GM19239 (cell line): ENCODE measurements at places on chromosomes 11 and 22.

- no peak for DNase-seq
Measured at GRCh38 chr22:19942157-19943081, 801 bp upstream of the TXNRD2 start.

- no peak for DNase-seq
Measured at GRCh38 chr11:68345776-68346461, 33.5 kb downstream of the LRP5 start.

DNA sequence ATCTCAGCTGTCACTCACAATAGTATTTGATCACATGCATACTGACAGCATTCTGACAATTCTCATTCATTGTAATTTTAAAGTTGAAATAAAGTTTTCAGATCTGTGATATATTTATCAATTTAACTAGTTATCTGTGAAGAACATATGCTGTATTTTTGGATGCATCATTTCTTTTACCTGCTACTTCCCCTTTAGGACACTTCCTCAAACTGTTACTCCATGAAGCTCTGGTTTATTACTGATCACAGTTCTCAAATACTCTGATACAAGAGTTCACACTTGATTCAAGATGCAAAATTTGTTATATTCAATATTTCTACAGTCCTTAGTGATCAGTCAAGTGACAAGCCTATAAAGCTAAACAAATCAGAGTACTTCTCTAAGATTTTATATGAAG, 1655.2 kb downstream of the LRRC4C start:
- DNase-seq = no peak

- DNase-seq = no peak
Measured at GRCh38 chr11:74522776-74523175, 29.3 kb upstream of the LIPT2 start.

- no peak for DNase-seq
Measured at GRCh38 chr11:111932611-111932950, 4.6 kb upstream of the DIXDC1 start.

- no peak for DNase-seq
Measured at GRCh38 chr11:73969991-73970800, 12.4 kb downstream of the UCP2 start.

DNA sequence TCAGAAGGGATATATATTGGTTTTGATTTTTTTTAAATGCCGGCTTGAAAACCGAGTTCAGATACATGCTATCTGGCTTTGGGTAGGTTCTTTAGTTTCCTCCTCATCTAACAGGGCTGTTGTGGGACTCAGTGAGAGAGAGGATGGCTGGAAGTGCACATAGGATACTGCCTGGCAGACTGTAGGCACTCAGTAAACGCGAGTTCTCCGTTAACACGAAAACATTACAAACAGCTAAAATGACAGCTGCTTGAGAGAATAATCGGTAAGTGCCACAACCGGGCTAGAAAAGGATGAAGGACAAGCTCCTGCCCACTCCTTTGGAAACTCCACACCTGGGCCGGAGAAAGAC, 369 bp downstream of the XRRA1 start:
- DNase-seq = no peak

GRCh38 chr11:1438967-1439330, 47.6 kb downstream of the MOB2 start:
- no peak for DNase-seq

DNA sequence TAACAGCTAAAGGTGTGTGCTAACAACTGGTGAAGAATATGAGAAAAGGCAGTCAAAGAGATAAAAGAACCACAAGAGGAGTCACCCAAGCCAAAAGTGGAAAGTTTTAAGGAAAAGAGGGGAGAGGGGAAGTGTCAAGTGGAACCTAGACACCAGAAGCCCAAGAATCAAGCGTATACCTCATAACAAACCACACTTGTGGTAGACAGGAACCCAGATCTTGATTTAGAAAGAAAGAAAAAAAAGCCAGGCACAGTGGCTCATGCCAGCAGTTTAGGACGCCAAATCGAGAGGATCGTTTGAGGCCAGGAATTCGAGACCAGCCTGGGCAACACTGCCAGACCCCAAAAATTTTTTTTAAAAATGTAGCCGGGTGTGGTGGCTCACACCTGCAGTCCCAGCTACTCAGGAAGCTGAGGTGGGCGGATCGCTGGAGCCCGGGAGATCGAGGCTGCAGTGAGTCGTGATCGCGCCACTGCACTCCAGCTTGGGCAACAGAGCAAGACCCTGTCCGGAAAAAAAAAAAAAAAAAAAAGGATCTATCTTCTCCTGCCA, 877 bp downstream of the SLC25A17 start:
- DNase-seq = no peak

GRCh38 chr11:12289667-12290476, 87.5 kb upstream of the PARVA start:
- no peak for DNase-seq

- no peak for DNase-seq
Measured at GRCh38 chr11:78731027-78731426, 156.4 kb upstream of the NARS2 start.

GRCh38 chr11:112518371-112518770, 257.7 kb upstream of the PLET1 start:
- DNase-seq = no peak

DNA sequence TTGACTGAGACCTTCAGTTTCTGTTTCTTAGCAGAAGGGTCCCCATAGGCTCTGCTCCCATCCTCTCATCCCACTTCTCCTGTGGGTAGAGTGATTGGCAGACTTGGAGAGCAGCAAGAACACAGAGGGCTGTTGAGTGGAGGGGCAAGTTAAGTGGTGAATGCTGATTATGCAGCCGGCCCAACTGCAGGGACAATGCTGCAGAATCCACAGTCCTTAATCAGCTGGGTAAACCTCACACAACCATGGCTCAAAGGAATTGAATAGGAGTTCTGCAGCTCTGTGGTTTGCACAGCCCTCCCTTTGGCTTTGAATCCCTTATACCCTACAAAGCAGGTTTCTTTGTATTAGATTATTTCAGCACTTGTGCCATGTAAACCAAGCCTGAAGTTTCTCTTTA, 161.1 kb downstream of the NAV2 start:
- no peak for DNase-seq

DNA sequence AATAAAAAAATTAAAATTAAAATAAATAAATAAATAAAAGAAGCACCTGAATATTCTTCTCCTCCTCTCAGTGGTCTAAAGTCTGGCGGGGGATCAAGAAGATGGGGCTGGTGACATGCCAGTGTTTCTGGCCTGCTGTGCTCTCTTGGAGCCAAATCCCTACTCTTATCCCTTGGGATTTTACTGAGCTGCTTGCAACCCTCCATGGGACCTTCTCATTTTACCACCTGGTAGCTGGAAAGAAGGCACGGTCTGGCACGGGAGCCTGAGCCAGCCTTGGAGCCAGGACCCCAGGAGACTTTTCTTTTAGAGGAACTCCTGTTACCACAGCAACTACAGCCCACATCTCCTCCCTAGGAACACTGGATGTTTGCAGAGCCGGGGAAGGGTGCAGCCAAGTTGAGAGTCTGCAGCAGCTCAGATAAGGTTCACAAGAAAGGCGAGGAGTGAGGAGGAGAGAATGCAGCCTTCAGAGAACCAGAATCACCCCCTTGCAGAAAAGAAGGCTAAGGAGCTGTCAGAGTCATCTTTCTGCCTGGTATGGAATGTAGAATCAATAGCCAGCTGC, 21.4 kb downstream of the CD6 start:
- no peak for DNase-seq

GRCh38 chr22:16824716-16825687, at the start of gene XKR3:
Gene XKR3 (minus strand): TSS chr22:16825411. CDS start chr22:16808073, 17,338 bp downstream.
- DNase-seq = no peak

DNA sequence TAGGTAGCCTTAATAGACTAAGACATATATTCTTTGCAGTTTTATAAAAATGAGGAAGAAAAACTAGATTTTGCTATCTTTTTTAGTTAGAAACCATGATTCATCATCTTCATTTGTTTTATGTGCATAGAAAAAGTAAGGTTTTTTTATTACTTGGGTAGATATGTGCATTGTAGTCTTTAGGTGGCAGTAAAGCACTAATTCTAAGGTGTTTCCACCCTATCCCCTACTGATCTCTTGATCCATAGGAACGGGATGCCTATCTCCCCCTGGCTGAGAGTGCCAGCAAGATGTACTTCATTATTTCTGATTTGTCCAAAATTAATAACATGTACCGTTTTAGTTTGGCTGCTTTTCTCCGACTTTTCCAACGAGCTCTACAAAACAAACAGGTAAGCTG, 148.1 kb downstream of the DYNC2H1 start:
- no peak for DNase-seq

GRCh38 chr11:35031867-35032266, 107.1 kb upstream of the CD44 start:
- no peak for DNase-seq

GRCh38 chr11:37040921-37041320, 442.9 kb upstream of the RAG2 start:
- no peak for DNase-seq

DNA sequence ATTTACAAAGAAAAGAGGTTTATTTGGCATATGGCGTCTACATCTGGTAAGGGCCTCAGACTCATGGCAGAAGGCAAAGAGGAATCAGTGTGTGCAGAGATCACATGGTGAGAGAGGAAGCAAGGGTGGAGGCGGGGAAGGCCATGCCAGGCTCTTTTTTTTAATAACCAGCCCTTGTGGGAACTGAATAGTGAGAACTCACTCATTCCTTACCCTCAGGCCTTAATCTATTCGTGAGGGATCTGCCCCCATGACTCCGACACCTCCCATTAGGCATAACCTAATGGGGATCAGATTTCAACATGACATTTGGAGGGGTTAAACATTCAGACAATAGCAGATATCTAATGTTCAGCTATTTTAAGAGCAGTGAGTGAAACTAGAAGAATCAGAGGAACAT, 55.7 kb downstream of the ATM start:
- no peak for DNase-seq

- peak; percentile 48 for DNase-seq
Measured at GRCh38 chr11:63917692-63918506, 935 bp upstream of the RCOR2 start.

DNA sequence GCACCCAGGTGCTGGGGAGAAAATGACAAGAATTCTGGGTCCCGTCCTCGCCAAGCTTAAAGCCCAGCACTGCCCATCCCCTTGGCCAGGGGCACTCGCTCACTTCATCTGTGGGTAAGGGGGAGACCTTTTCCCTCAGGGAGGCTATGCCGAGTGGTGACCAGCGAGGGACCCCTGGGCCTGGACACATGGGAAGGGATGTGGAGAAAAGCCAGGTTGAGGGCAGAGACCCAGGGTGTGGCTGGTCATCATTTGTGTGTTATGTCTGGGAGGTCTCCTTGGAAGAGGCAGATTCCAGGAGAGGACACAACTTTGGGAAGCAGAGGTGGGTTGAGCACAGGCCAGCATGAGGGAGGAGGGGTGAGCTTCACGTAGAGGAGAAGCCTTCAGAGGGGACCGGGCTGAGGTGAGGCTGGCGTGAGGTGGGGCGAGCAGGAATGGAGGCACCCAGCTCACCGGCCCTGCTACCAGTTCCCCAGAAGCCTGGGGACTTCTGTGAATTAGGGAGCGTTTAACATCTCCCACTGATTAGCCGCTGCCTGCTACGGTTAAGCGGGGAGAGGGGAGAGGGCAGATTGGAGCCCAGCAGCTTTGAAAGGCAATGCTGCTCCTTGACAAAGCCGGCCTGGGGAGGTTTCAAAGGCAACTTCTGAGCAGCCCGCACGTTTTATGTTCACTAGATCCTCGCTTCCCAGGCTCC, 25.8 kb upstream of the NECTIN1 start:
- no peak for DNase-seq

DNA sequence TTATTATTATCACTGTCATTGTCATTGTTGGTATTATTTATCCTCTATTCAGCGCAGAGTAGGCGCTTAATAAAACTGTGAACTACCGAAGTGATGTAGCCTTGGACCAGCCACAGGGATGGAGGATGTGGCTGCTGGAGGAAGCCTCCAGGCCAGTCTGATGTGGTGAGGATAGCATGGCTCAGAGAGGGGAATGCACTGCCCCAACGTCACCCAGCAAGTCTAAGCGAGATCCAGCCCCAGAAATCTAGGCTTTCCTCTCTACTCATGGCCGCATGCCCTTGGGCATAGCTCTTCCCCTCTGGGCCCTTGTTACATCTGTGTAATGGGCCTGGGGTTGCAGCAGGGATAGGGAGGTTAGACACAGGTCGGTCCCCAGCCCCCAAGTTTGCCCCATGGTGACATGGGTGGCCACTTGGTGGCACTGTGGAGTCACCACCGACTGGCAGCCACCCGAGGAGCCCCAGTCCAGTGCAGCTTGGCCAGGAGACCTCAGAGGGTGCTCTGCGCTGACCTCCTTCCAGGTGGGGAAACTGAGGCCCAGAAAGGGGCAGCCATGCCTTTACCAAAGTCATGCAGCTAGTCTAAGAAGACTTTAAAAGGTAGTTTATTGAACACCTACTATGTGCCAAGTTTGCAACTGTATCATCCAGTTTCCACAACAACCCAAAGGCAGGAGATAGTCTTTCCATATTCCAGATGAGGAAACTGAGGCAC, 395.7 kb downstream of the MN1 start:
- DNase-seq = peak; percentile 25

DNA sequence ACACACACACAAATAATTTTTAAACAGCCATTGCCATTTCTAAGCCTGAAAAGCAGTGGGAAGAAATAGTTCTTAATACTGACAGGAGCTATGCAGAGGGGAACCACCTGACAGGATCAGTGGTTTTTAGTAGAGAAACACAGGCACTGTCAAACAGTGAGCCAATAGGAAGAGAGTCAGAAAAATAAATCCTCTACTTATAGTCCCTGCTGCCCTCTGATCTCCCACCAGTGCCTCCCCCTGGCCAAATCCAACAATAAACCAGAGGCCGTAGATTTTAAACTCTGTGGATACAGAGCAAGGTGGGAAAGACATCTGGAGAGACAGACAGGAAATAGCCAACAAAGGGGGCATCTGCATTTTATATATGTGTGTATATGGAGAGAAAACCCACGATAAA, 7.9 kb upstream of the OR56B4 start:
- no peak for DNase-seq

DNA sequence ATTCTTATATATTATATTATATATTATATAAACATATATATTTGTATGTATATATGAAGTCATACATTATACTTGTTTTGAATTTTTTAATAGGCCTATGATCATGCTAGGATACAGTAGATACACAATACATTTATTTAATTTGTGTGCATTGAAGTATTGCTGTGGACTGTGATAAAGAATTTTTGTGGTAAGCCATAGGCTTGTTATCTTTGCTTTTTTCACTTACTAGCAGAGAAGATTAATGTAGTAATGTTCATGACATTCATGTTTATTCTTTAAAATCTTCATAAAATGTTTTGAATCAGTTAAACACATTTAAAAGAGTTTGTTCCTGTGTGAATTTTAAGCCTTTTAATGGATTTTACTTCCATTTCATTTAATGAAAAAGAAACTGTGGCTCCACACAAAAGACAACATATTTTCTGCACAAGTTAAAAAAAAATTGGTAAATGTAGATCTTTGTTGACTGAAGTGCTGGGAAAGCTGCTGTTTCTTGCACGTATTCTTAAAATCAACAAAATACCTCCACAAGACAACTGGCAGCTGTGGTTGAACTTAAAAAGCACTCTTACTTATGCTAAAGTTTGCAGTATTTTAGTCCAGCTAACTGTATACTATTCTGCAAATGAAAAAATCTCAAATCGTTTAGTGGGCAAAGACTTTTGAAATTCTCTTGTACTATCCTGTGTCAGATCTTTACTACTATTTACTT, 156.2 kb downstream of the TMEM135 start:
- DNase-seq = no peak

- DNase-seq = no peak
Measured at GRCh38 chr11:116693593-116694348, 79.0 kb downstream of the BUD13 start.
